G401 (cell line): ENCODE measurements at places on chromosomes 4 and X. TPM values are rescaled to one million over a fixed set of nuclear protein-coding genes. Genes with fewer than 3 reads are reported as not detected.

- no peak for DNase-seq
Measured at GRCh38 chr4:16031546-16032395, 52.1 kb downstream of the PROM1 start.

PNMA6A gene
- 9.1 and 15.1 TPM in 2 replicates for total RNA-seq

DNA sequence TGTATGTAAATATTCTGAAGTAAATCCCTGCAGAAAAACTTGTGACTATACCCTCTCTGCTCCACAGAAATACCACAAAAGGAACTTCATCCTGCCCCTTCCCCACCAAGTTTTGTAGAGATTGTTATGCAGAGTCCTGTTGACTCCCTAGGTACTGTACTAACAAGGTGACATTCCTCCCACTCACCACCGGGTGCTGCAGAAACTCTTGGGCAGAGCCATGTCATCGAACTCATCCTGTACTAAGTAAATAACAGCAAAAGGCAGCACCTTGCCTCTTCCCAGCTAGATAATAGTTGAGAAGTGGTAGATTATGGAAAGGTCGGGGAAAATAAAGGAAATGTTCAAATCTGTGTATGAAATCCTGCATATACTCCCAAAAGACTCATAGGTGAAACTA lies 233.3 kb downstream of the STPG2 start:
- DNase-seq = no peak

DNA sequence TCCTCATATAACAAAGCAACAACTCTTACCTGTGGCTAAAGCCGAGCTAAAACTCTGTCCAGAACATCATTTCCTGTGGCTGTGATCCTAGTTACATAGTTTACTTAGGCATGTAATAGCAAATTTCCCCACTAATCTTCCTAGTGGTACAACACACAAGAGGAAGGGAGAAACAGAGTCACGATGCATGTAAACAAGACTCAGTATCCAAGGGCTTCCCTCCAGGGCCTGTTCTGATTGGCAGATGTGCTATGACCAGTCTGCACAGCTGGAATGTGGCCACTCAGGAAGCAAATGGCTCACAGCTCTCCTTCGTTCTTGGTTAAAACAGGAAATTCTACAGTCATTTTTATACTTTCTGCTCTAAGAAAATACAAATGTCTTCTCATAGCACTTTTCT lies 49.2 kb upstream of the PRSS48 start:
- no peak for DNase-seq

- no peak for DNase-seq
Measured at GRCh38 chr4:70449220-70449619, 22.8 kb upstream of the MUC7 start.

FGA gene
- total RNA-seq = not detected in 2 replicates

GRCh38 chrX:45011597-45011996 lies 138.6 kb downstream of the KDM6A start:
- no peak for DNase-seq
